ENCODE measurements at places on chromosomes 3 and 15.

GRCh38 chr15:54540721-54541120 is 562.5 kb downstream of the UNC13C start:
- no peak for DNase-seq

DNA sequence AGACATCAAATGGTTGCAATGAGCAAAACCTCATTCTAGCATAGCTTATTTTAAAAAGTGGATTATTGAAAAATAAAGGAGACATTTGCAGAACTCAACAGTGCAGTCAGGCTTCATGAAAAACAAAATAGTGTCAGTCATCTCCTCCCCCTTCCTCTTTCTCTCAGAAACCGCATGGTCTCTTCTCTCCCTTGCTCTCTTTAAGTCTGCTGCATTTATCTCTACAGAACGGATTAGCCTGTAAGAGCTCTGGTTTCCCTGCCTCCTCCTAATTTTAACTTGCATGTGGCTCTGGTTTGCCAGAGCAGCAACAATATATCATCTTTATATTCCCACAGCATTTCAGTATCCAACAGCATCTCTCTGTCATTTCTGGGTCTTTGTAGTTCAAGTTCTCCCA is 609.0 kb downstream of the MECOM start:
- DNase-seq = no peak

DNA sequence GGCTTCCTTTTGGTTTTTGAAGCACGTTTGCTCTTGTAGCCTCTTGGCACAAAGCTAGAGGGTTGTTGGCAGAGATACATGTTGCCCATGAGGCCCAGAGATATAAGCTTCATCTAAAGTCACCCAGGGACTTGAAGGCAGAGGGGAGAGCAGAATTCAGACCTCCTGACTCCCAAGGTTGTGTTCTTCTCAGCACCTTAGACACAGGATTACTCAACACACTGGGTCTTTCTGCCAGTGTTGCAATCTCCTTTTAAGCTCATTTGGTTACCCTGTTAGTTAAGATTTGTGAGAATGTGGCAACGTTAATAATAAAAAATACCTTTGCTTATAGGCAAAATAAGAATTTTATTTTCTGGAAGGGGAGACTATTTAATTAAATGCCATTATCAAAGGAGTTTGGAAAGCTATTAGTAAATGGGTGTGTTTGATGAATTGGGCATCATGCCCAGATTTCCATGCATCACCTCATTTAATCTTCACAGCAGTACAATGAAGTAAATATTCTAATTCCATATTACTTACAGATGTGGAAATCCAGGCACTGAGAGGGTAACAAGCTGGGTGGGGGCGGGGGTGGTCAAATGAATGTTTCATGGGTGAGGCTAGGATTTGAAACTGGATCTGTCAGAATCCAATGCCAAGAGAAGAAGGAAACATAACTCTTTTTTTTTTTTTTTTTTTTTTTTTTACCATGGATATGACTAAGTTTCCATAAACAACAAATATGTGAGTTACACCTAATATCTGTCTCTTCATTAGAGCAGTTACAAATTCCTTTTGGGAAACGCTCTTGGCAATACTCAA is 183.3 kb downstream of the NR1D2 start:
- no peak for DNase-seq

- no peak for DNase-seq
These were observed 122.2 kb upstream of the WNT5A start for GRCh38 chr3:55609230-55609827.

GRCh38 chr3:28940530-28940929 is 340.3 kb upstream of the RBMS3 start:
- DNase-seq = no peak

GRCh38 chr3:32684029-32684799 is 774 bp upstream of the CNOT10 start:
- DNase-seq = no peak

DNA sequence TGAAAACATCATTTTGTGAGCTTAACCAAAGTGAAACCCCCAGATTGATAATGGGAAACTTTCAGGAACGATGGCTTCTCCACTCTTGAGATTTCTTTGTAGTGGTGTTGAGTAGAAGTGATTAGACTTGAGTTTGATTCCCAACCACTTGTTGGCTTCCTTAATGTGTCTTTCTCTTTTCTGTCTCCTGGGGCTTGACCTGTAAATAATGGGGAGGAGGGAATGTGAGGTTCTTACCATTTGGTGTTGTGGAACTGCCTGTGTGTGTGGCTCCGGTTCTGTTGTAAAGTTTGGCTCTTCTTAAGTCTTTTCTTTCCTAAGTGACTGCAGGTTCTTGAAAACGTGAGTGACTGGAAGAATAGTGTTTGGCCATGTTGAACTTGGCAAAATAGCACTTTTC is 2.7 kb downstream of the CDV3 start:
- DNase-seq = no peak

- no peak for DNase-seq
These were observed 34.8 kb downstream of the MCF2L2 start for GRCh38 chr3:183393625-183394024.

DNA sequence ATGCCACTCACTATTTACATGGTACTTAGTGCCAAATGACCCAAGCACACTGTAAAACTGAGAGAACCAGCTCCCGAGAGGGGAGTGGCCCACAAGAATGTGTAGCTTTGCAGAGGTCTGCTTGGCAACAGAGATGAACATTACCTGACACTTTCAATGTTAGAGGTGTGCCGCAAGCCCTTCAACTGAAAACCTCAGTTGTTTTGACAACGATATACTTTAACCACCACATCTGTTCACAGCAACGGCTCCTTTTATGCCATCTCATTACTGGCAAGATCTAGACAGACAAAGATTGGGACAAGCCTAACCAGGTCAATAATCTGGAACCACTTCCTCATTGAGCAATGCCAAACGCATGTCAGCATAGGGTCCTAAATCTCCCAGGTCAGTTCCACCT is 23.7 kb downstream of the NEK10 start:
- DNase-seq = no peak

DNA sequence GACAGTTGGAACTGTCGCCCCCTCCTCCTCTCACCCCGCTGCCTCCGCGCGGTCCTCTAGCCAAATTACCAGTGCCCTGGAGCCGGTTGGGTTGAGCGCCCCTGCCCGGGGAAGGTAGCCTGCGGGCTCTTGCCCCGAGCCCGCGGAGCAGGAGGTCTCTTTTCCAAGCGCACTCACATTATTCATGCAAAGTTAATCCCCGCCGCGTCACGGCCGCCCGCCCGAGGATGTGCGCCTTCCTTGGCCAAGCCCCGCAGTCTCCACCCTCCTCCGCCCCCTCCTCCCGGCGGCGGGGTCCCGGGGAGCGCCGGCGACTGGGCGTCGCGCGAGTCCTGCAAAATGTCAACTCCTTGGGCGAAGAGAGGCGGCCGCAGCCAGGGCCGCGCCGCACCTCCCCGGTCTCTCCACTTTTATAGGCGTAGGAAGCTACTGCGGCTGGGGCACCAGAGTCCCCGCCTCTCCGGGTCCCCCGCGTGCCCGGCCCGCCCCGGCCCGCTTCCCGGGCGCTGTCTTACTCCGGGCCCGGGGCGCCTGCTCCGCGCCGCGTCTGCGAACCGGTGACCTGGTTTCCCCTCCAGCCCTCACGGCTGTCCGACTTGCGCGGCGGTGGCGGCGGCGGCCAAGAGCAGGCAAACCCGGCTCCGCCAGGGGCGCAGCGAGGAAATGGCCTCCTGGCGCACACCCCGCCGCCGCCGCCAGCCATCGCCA is at the start of gene THRB:
Gene THRB, minus strand, starts transcription at position 233 of the 708 bp plus-strand sequence.
- peak; percentile 92 for DNase-seq

DNA sequence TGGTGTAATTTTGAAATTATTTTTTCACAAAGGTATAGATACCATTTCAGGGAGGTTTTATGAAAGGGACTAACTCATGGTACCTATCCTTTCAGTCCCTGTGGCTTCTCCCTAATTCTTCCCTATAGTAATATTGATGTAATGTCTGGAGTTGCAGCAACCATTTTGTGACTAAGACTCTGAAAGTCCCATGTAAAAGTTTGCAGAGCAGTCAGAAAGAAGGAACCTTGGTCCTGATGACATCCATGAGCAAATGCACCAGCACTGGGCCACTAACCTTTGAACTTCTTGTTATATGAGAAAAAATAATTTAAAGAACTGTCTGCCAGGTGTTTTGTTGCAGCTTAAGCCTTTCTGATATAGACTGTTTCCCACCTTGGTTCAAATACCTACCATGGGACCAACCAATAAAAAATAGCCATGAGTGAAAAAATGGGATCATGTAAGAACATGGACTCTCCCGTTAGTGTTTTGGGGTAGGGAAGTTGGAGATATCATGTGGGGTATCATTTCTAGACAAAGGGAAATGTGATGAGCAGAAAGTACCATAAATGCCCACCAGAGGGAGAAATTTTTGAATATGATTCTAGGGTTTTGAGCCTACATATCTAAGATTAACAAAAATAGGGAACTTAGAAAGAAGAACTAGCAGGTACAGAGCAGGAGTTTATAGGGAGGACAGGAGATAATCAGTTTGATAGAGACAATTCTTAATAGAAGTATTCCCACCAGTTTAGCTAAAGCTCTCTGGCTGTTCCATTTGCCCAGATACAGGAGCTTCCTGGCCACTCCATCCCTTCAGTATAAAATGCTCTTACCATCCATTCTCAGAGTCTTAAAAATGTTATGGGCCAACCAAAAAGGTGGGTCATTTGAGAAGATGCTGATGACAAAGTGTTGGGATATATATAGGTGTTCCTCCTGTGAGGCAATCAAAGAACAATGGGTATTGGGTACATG is 3.4 kb upstream of the CPOX start:
- DNase-seq = no peak

GRCh38 chr3:131756405-131756804 is 253.6 kb upstream of the MRPL3 start:
- DNase-seq = no peak

DNA sequence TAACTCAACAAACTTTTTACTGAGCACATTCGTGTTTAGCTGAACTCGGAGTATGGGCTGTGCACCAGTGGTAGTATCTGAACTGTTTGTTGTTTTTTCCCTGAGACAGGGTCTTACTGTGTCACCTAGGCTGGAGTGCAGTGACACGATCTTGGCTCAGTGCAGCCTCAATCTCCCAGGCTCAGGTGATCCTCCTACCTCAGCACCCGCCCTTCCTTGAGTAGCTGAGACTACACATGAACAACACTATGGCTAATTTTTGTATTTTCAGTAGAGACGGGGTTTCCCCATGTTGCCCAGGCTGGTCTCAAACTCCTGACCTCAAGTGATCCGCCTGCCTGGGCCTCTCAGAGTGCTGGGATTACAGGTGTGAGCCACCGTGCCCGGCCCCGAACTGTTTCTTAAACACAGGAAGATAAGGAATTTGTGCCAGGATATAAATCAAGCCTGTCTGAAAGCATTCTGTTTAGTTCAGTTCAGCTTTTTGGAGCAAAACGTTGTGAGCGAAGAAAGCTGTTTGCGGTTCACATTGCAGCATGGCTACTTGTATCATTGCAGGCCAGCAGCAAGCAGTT is 40.4 kb upstream of the SKOR1 start:
- DNase-seq = no peak

- DNase-seq = no peak
These were observed 71.1 kb upstream of the FAM3D start for GRCh38 chr3:58737644-58738043.

DNA sequence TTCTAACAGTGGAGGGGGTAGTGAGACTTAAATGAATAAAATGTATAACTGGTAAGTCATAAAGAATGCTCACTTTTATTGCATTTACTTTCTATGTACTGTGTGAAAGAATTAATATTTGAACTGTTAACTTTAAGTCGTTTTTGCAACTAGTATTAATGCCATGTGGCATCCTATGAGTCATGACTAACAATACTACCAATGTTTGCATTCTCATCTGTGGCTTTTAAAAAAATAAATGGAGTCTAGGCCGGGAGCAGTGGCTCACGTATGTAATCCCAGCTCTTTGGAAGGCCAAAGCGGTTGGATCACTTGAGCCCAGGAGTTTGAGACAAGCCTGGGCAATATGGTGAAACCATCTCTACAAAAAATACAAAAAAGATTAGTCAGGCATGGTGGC is 5.2 kb downstream of the C3orf49 start:
- DNase-seq = no peak

DNA sequence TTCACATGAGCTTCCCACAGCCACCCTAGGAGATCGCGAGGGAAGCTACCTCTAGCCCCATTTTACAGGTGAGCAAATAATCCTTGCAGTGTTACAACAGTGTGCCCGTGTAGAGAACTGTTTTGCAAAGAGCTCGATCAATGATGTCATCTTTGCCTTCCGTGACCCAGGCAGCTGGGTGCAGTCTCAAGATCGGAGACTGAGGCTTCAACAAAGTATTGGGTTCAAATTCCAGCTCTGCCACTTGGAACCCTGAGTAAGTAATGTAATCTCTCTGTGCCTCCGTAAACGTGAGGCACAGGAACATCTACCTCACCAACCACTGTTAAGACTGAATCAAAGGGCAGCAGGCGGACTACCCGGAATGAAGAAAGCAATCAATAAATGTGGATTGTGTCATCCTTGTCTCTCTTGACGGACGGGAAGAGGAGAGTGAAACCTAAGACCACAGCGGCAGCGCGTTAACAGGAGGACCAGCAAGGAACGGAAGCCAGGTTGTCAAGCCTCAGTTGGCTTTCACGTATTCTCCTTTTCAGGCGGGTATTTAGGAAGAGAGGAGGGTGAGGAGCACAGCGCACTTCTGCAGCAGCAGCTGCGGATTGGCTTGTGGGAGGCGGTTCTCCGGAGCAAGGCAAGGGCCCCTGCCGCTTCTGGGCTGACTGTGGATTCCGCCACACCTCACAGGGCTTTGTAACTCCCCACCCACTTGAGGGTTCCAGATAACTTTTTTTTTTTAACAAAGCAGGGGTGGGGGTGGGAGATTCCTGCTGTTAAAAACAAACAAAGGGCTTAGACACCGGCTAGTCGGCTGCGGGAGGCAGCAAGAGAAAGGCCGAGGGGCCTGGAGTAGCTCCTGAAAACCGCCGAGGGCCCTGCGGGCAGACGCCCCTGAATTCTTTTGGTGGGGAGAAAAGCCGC is 1.5 kb upstream of the SMAD3 start:
- DNase-seq = no peak

DNA sequence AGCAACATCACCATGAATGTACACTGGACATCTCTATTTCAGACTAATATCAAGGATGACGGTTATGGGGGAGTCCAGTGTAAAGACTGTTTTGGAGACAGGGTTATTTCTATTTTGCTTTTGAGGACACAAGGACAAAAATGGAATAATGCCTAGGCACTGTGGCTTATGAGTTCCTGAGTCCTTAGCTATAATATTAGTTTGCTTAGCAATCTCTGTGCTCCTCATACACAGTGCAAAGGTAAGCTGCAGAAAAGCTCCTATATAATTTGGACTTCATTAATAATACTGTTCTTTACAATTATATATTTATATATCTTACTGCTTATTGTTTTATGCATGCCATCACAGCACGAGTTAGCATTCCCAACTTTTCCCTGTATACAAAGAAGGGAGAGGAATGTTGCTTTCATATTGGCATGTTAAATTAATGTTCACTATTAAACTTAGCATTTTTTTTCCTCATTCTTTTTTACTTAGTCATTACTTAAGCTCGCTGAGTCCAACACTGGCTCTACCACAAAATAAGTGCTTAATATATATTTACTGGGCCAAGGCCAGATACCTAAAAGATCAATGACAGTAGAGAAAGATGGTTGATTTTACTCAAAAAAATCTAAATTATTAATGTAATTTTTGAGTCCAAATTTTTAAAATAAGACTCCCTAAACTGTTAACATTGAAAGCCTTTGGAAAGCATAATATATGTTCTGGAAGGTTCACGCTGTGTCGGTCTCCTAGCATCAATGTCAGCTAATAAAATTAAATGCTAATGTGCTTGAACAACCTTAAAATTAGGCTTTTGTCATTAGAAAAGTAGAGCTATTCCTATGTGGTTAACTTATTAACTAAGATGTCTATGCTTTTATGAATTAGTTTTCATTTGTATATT is 13.8 kb downstream of the THBS1 start:
- DNase-seq = no peak

- no peak for DNase-seq
These were observed 17.1 kb downstream of the RBP1 start for GRCh38 chr3:139522421-139522820.
